ENCODE measurements at places on chromosomes 1 and 21. TPM values are rescaled to one million over a fixed set of nuclear protein-coding genes. Genes with fewer than 3 reads are reported as not detected.
A peak's percentile ranks its signal among the peaks of the same experiment; 100 is the strongest.

The ETV3L gene
- total RNA-seq: not detected

- peak; percentile 40 for DNase-seq
Measured at GRCh38 chr21:33069994-33070743, at the start of gene OLIG1. Gene OLIG1 (plus strand): TSS chr21:33070141. CDS start chr21:33070247, 106 bp downstream.

The FAAH gene
- total RNA-seq: 2.6 TPM

DNA sequence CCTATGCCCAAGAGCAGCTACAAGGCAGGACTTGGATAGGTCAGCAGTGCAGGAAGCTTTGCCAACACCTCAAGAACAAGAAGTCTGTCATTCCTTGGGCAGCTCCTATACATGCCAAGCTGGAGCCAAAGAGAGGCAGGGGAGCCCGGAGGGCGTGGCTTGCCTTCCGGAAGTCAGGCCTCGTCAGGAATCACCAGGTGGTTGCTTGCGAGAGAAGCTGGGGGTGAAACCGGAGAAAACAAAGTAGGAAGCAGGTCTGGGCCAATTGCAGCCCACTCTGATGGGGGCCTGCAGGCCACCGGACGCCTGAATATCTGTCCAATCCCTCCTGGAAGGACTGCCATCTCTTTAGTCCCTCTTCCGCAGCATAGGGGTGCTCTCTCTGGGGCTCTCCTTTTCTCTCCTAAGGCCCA lies 794 bp upstream of the FAM76A start:
- DNase-seq: peak; percentile 29

DNA sequence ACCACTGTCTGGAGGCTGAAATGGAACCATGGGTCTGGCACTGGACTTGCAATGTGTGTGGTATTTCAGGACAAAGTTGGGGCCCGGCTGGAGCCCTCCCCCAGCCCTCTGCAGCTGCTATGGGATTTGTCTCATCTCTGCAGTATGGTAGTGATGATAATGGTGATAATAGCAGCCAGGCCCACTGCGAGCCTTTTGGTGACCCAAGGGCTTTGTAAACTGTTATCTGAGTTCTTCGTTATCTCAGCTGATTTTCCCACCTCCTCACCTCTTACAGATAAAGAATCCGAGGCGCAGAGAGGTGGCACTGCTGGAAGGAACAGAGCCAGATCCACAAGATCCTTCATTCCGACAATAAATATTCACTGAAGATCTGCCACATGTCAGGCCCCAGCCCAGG lies 11.7 kb upstream of the WNT4 start:
- no peak for DNase-seq

Measured in dermis blood vessel endothelial cell (primary cell).